CD4-positive, alpha-beta T cell treated with Interleukin-17A for 1 hour (primary cell): ENCODE measurements at places on chromosomes 13 and 19.

DNA sequence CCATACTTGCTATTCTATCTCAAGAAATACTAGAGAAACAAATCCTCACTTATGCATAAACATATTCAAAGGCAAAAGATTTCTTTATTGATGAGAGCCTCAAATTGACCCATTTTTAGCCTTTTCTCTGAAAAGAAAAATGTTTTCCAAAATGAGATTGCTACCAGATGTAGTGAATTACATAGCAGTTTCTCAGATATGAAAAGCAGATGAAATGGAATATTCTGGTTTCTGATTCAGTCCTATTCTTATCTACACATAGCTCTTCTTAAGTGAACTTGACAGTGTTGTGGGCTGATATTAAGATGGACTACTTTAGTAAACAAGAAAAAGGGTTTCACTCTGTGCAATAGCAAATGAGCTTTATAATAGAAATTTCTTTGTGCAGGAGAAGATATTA is 183.5 kb downstream of the DNAJC15 start:
- no peak for DNase-seq

- no peak for DNase-seq
Measured at GRCh38 chr13:37136187-37136586, 30.7 kb upstream of the CSNK1A1L start.

GRCh38 chr13:32116210-32116609 is 84.6 kb downstream of the FRY start:
- no peak for DNase-seq

DNA sequence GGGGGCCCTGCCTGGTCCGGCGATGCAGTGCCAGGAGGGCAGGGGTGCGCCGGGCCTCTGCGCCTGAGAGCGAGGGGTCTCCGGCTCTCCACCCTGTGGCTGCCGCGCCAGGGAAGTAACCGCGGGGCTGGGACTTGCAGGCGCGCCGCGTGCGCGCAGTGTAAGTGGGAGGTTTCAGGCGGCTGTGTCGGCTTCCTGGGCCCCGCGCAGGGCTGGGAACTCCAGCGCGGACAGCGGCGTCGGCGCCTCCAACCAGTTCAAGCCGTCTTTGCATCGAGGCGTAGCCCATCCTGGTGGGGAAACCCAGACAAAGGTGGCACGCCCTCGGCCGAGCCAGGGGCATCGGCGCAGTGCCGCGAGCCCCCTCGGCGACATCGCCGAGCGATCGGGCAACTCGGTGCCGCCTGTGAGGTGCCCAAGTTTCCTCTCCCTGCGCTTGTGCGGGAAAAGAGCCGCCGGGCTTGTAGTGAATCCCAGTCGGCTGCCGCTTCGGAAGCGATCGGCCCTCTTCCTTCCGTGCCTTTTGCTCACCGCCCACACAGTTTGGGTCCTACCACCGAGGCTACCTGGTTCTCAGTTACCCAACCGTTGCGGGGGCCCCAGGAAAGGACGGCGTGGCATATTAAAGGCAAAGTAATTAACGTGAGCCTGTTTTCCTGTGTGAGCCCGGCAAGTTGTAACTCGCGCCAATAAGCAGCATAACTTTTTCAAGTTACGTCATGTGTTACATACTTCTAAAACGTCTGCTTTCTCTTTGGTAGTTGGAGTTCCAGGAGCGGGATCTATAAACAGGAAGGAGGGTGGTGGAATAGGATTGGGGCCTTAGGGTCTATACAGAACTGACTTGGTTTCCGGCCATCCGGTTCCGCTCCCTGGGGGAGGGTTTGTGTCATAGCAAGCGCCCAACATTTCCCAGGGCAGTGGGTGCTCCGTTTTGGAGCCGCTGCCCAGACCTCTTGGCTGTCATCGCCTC is 1.2 kb downstream of the LRCH1 start:
- DNase-seq: peak; percentile 76

DNA sequence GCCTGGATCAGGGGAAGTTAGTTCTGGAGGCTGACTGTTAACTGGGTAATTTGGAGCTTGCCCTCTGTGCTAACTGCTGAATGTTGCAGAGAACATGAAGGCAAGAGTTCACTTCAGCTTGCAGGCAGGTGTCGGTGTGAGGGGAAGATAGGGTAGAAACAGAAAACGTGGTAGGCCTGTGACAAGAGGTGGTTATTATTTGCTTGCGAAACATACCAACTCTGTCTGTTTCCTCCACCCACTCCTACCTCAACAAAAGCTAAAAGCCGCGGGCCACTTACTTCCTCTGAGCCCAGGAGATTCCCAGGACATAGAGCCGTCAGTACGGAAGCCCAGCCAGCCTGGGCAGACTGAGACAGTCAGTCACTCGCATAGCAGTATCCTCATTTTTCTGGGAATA is 119.2 kb upstream of the ABCC4 start:
- no peak for DNase-seq

DNA sequence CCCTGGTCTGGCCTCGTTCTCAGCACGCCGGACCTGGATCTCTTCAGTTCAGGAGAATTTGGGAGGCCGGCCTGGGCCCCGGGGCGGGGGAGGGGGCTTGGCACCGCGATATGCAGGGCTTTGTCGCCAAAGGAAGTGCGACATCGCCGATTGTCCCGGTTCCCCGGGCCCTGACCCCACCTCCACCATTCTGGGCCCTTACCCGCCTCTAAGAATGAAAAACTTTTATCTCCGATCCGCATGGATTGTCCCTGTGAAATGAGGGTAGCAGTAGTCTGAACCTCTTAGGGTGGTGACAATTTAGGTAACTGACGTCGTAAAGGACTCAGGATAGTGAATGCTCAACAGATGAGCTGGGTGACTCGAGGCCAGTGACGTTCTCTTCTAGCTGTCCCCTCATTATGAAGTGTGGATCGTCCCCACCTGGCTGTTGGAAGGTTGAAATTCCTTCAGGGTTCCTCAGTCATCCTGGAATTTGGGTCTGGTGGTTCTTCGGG is 650 bp downstream of the DDA1 start:
- DNase-seq: no peak

DNA sequence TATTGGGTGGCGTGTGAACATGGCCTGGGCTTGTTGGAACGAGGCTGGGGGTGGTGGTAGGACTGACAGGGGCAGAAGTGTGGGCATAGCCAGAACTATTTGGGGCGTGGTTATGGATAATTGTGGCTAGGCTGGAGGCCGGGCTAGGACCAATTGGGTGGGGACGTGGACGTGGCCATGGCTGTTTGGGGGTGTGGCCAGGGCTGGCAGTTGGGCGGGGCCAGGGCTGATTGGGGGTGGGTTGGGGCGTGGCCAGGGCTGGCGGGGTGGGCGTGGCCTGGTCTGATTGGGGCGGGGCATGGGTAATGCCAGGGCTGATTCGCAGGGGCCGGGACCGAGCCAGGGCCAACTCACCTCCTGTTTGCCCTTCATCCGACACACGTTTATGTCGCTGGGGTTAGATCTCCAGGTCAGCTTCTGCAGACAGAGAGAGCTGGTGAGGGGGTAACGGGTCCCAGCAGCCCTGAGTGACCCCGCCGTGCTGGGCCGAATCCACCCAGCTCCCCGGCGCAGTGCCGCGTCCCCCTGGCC is 2.8 kb downstream of the SEMA6B start:
- peak; percentile 8 for DNase-seq

DNA sequence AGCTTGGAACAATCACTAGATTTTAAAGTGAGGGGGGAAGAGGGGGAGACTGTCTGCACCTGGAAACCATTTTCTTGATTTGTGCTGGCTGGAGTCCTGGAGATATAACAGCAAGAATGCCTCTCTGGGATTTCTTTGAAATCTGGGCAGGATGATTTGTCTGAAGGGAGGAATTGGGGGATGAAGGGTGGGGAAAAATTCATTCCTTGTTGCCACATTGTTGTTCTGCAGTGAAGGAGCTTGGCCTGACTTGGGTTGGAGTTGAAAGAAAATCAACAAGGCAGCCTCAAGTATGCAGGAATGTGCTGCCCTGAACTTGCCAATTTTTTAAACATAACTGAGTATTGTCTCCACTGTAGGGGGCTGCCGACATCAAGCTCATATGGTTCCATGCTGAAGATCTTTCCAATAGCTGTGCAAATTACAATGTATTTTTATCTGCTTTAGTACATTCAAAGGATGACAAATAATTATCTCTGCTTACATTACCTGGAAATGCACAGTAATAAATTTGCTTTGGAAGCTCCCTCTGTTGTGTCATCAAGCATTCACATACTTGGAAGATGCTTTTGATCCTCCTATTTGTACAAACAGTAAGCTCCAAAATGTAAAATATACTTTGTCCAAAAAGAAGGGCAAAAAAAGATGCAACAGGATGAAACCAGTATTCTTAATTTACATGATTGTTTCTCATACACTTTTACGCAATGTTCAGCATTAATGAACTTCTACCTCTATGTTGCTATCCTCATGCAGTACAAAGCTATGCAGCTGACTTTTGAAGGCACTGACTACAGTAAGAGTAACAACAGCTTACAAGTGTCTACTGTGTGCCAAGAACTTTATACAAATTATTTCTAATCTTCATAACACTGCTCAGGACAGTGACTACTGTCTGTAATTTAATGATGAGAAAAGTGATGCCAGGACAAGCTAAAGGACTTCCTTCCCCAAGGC is 627.9 kb upstream of the KLF12 start:
- DNase-seq: no peak

DNA sequence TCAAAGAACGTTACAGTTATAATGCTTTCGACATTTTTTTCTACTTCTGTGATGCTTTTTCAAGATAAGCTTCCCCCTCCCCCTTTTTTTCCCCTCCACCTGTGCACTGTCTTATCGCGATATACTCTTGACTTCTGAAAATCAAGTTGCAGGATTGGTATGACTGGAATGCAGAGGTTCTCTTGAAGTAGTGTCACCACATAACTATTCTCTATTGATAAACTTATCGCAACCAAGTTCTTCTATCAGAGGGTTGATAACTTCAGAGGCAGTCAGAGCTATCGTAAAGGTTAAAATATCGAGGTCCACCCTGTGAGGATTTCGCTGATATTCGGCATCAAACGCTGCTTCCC is 820 bp downstream of the EID2 start:
- no peak for DNase-seq

DNA sequence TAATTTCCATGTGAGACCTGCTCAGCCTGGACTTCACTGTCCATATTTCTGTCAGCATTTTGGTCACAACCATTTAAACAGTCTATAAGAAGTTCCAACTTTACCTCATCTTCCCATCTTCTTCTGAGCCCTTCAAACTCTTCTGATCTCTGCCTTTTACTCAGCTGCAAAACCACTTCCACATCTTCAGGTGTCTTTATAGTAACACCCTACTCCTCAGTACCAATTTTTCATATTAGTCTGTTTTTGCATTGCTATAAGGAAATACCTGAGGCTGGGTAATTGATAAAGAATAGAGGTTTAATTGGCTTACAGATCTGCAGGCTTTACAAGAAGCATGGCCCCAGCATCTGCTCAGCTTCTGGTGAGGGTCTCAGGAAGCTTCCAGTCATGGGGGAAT is 1648.9 kb upstream of the SLC10A2 start:
- no peak for DNase-seq

DNA sequence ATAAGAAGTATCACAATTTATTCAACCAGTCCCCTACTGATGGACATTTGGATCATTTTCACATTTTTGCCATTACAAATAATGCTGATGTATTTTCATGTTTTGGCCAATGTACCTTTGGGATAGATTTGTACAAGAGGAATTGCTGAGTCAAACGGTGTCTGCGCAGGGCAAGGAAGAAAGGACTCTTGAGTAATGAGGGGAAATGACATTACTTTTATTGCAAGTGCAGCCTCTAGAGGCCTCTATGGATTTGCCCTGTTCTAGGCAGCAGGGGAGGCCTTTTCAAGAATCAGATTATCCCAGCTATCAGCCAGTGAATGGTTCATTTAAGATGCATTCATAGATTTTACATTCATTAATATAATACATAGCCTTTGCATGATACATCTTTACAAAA is 32.9 kb upstream of the GTF3A start:
- no peak for DNase-seq

GRCh38 chr19:50896591-50897190 is 14.5 kb downstream of the KLK4 start:
- DNase-seq: no peak

DNA sequence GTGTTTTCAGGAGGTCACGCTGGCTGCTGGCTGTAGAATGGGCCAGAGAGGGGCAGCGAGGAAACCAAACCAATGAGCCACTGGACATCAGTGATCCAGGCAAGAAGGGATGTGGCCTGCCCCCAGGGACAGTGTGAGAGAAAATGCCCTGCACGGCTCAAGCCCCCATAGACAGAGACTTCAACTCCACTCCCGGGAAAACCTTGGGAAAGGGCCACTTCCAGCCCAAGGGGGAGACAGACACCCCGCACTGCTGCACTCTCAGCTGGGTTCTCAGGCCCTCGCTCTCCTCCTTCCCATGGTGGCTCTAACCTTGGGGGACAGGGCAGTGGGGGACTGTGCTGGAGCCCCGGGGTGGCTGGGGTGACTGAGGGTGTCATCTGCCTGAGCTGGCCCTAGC is 172.0 kb downstream of the KATNAL1 start:
- no peak for DNase-seq

- DNase-seq: no peak
Measured at GRCh38 chr19:1109032-1109551, 5.3 kb downstream of the GPX4 start.

- peak; percentile 46 for DNase-seq
Measured at GRCh38 chr19:41893899-41894298, 10.9 kb downstream of the ARHGEF1 start.

DNA sequence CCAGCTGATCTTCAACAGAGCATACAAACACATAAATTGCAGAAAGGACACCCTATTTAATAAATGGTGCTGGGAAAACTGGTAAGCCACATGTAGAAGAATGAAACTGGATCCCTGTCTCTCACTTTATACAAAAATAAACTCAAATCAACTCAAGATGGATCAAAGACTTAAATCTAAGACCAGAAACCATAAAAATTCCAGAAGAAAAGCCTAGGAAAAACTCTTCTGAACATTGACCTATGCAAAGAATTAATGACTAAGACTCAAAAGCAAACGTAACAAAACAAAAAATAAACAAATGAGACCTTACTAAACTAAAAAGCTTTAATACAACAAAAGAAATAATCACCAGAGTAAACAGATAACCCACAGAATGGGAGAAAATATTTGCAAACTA is 74.5 kb upstream of the ABCC4 start:
- DNase-seq: no peak

DNA sequence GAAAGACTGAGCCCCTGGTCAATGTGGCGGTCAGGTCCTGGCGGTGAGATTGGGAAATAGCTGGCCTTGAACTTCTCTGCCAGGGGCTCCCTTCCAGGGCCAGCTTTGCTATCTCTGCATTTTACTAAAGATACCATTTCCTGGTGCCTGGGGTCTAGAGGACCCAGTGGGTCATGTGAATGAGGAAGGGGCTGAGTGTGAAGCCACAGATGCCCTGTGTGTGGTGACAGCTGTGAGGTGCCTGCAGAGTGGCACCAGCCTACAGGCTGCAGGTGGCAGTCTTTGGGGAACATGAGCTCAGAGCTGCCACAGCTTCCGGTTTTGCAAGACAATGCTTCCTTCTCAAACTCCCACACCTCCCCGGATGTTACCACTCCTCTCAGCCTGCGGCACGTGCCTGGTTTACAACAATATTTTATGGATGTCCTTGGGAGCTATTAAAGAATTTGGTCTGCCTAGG is 5.2 kb upstream of the MLNR start:
- peak; percentile 54 for DNase-seq
